ENCODE measurements at places on chromosomes 5 and 9.
A peak's percentile ranks its signal among the peaks of the same experiment; 100 is the strongest.

DNA sequence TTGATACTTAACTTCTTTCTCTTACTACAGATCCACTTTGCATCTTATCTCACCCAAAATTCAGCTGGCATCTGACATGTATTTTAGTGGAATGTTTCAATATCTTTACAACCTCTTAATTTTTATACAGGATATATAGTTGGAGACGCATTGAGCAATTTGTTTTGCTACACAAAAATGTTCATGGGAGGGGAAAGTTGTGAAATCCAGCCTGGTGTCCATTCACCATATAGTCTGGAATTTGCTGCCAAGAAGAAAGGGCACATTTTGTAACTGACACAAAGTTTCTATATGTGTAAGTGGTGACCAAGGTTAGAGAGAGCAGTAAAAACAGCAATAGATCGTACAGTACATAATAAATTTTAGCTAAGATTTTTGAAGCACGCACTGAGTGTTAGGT lies 14.0 kb upstream of the CHD1 start:
- no peak for DNase-seq

DNA sequence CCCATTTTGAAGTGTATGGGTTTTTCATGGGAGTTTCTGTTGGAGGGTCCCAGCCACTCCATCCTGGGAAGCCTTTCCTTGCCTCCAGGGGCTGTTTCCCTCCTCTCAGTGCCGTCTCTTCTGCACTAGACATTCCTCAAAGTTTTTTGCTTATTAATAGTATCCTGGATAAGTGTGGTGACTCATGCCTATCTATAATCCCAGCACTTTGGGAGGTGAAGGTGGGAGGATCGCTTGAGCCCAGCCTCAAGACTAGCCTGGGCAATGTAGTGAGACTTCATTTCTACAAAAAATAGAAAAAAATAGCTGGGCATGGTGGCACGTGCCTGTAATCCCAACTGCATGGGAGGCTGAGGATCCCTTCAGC lies 43.1 kb downstream of the RALGPS1 start:
- no peak for DNase-seq

- peak; percentile 66 for DNase-seq
Measured at GRCh38 chr5:58156973-58157701, 302.7 kb downstream of the PLK2 start.

DNA sequence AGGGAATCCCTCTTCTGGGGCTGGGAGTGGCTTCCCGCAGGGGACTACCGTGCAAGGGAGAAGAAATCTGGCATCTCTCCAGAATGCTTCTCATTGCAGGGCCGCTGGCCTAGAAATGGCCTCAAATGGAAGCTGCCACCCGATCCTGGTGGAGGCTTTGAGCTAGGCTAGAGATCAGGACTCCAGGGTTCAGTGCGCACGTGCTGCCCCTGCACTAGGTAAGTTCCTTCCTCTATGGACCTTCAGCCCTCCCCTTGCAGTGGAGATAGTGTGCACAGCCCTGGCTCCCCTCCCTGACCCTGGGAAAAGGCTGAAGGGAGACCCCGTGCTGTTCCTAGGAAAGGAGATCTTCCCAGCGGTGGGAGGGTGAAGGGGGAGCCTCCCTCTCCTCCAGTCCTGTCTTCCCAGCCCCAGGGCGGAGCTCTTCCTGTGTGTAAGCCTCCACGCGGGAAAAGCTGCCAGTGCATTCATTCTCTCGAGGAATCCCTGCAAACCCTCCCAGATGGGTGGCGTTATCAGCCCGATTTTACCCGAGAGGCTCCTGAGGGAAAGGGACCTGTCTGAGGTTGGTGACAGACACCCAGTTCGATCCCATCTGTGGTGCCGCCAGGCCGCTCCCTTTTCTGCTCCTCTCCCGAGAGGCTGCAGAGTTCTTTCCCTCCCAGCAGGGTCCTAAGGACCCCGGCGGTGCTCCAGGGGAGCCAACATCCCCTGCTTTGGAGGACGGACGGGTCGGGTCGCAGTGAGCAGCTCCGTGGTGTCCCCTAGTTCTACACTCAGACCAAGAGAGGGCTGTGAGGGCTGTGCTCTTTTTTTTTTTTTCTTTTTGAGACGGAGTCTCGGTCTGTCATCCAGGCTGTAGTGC lies 1.4 kb upstream of the CERCAM start:
- DNase-seq, result peak; percentile 86

DNA sequence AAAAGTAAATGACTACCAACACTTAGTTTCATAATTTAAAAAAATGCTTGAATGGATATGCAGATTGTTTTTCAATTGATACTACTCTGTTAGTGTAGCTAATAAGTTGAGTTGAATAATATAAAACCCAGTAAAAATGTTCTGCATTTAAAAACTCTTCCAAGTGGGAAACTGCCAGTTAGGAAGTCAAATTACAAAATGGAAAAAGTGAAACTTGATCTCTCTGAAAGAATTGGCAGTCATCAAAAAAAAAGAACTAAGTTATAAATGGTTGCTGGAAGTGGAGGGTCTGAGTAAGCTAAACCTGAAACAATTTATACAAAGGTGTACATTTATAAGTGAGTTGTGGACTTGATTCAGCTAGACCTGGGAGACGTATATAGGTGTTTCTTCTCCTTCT lies 52.4 kb downstream of the VCAN start:
- no peak for DNase-seq

DNA sequence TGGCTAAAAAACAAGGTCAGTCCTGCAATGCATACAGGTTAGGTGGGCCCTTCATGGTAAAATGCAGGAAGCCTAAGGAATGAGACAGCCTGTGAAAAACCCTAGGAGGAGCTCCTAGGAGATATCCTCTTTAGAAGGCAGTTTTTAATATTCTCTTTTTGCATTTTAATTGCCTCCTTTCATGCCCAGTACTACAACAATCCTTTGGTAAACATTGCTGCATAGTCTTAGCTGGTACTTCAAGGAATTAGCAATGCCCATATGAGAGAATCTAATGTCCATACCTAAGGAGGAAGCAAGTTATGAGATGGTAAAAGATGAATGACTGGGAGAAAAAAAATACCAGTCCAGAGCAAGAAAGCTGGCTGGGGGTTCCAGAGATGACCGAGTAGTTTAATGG lies 61.0 kb downstream of the NREP start:
- no peak for DNase-seq

GRCh38 chr5:119255571-119256356 lies 100.1 kb upstream of the TNFAIP8 start:
- peak; percentile 64 for DNase-seq

- peak; percentile 64 for DNase-seq
Measured at GRCh38 chr5:56481428-56482357, 248.6 kb upstream of the ANKRD55 start.

DNA sequence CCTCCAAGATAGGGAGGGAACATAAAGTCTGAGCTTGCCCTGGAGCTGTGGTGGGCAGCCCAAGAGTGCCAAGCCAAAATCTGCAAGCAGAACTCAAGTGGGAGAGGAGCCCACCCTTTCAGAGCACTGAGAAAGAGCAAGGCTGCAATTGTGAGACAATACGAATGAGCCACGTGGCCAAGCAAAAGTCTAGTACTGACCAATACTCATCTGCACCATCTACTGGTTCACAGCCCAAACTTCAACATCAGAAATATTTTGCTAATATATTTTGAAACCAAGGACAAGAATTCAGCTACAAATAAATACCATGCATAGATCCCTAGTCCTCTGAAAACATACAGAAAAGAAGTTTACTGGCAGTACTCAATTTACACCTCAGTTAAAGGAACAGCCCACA lies 696.2 kb upstream of the COX7C start:
- peak; percentile 11 for DNase-seq

DNA sequence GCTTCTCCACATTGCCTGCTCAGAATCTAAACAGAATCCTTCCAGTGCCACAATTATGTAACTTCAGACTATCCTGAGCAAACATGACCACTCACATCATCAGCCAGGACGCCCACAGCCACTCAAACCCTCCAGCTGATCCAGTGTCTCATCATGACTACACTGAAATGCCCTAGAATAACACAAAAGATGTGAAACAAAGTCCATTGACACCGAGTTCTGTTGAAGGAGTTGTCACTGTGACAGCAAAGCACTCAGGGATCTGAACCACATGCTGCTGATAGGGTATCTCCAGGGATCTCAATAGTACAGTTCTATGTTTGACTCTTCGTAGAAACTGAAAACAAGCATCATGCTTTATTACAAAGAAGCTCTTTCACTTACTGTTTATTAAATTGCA lies 150.2 kb downstream of the GABBR2 start:
- no peak for DNase-seq

DNA sequence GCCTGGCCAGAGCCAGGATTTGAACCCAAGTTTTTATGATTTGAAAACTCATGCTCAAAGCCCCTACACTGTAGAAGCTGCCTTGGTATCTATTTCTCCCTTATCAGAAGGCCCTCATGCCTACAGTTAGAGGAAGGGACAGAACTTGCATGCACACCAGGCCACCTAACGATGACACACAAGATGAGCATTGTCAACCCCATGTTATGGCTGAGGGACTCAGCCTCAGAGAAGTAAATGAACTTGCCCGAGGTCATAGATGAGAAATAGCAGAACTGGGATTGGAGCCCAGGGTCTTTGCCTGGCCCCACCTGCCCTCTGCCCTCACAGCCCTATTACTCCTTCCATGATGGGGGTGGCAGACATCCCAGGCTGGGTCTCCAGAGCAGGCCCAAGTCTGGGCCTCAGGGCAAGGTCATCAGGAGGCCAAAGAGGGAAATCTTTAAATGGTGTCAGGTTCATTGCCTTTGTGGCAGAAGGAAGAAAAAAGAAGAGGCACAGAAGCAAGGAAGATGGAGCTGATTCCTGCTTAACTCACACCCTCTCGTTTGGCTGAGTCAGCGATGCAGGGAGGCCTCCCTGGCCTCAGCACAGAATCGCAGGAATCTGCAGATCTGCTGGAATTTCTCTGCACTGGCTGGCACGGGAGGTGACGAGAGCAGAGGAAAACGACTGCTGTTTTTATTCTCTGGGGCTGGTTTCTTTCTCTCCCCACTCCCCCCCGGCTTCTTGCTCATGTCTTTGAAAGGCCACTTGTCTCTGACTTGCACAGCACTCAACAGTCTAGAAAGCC lies 20.6 kb upstream of the CRB2 start:
- DNase-seq, result no peak

DNA sequence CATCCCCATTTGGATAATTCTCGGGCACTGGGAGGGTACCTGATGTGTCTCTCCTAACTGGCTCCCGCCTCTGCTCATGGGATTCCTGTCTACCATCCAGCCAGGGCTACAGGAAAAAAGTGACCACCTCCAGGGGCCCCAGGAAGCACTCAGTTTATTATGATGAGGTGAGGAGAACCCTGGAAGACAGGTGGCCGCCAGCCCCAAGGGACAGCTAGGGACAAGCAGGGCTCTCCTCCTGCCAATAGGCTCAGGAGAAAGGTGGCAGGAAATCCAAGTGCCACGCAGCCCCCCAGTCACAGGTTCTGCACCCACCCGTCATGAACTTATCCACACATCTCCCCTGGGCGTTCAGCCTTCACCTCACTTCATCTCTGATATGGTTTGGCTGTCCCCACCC lies 61.5 kb upstream of the ZNF354A start:
- no peak for DNase-seq

- peak; percentile 39 for DNase-seq
Measured at GRCh38 chr5:6495433-6496206, 47.0 kb downstream of the UBE2QL1 start.

- DNase-seq, result peak; percentile 34
Measured at GRCh38 chr5:68408345-68408871, 192.9 kb downstream of the PIK3R1 start.

GRCh38 chr5:14003936-14004335 lies 59.4 kb upstream of the DNAH5 start:
- no peak for DNase-seq

DNA sequence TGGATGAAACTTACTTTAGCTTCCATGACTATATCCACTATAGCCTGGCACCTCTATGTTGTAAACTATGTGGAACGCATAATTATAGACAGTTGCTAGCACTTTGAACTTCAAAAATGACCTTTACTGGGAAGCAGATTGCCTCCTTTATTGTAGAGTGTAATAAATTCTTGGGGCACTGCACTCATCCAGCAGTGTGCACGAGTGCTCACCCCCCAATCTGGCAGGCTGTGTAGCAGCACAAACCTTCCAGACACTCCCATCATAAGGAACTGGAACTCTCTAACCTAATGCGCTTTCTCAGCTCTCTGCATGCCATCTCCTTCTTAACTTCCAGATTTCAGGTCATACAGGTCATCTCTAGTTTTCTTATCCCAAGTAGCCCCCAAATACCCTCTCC lies 1.5 kb upstream of the PDE6A start:
- no peak for DNase-seq

DNA sequence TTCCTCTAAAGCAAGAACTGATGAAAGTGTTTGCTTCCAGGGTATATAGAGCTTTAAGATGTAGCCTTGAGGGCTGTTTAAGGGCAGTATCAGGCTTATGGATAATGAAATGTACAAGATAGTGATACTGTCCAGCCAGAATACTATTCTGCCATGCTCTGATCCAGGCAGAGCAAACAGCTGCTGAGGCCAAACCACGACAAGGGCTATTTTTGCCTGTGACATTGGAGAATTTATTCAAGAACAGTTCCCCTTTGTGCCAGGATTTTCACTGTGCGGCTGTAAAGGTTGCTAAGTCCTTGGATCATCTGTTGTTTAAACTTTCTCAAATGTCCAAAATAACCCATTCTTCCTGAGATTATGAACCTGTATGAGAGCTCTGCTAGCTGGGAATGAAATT lies 70.4 kb downstream of the OTP start:
- DNase-seq, result no peak

GRCh38 chr5:123438902-123439301 lies 15.7 kb upstream of the CEP120 start:
- DNase-seq, result peak; percentile 50

GRCh38 chr5:51201024-51201423 lies 182.2 kb upstream of the ISL1 start:
- DNase-seq, result peak; percentile 99

DNA sequence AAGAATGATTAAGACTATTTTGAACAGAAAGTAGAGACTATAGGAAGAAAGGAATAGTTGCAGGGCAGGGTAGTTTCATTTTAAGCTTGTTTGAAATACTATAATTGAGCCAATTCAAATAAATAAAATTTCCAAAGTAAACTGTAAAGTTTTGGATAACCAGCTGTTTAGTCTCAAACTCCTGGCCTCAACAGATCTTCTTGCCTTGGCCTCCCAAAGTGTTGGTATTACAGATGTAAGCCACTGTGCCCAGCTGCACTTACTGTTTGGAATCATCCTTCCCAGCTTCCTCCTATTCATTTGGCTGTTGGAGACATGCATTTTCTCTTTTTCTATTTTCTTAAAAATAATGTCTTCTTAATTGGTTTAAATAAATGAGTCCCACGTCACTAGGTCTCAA lies 231.0 kb downstream of the NNT start:
- DNase-seq, result no peak

DNA sequence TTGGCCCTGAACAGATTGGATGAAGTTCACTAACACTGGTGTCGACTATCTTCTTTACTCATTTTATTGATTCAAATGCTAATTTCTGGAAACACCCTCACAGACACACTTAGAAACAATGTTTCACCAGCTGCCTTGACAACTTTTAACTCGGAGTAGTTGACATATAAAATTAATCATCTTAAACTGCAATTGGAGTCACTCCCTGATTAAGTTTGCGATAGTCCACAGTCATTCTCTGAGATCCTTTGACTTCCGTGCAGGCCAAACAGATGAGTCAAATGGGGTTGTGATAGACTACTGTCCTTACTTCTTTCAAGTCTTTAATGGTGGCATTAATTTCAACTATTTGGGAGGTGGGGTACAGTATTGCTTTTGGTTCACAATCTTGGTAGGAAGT lies 114.4 kb upstream of the PCSK1 start:
- no peak for DNase-seq

- no peak for DNase-seq
Measured at GRCh38 chr9:118957585-118957984, 411.6 kb downstream of the BRINP1 start.

GRCh38 chr9:129183495-129184218 lies 5.6 kb upstream of the IER5L start:
- DNase-seq, result no peak
